ENCODE measurements at places on chromosomes 13 and 19.
A peak's percentile ranks its signal among the peaks of the same experiment; 100 is the strongest.

DNA sequence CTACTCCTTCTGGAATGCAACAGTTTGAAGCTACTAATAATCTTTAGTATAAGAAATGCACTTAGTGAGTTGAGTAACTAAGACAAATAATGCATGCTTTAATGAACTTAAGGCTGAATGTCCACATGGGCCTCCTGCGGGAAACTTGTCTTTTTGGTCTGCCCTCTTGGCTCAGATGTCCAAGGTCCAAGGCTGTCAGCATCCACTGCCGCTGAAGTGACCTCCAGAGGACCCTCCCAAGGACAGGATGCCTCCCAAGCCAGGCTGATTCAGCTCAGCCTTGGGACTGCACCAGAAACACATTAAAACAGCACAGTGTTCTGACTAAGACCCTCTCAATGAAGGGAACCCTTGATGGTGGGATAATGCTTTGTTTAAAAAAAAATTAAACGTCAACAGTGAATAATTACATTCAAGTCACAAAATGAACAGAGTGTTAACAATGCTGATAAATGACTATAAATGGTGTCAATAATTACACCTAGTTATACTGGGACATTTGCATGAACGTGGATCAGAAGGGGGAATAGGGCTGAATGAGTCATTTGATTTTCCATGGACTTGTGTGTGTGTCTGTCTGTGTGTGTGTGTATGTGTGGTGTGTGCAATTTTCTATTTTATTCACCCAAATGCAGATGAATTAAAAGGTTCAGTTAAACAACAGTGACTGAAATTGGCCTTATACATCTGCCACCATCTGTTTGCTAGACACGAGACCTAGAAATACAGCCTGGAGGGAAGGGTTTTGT lies 150.5 kb downstream of the COL4A1 start:
- no peak for DNase-seq

- no peak for DNase-seq
These were observed 13.3 kb downstream of the FBN3 start for GRCh38 chr19:8135946-8136618.

GRCh38 chr13:75224053-75224742 lies 257.8 kb downstream of the TBC1D4 start:
- DNase-seq = no peak

GRCh38 chr19:38134540-38135149 lies 89.4 kb downstream of the DPF1 start:
- peak; percentile 38 for DNase-seq

DNA sequence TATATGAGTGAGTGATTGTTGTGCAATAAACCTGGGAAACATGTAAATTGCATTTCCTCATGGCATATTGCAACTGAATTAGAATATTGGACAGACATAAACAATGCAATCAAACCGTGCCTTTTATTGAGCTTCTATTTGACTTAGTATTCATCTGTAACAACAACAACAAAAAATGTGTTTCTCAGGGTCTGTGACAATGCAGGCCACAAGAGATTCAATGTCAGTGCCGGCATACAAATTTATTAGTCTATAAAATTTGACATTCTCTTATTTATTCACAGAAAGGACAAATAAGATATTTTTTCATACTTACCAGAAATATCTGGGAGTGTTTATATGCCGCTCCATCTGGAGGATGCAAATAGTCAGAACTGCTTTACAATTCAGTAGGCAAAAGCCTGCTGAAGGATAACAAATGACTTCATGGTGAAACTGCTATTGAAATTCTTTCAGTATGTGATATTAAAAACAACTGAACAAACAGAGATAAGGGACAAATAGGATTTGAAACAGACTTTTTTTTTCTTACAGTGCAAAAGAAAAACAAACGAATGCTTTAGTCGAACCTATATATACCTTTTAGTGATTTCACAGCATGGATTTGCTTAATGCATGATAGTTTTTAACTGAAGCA lies 77.2 kb downstream of the DACH1 start:
- no peak for DNase-seq

- no peak for DNase-seq
These were observed 61.9 kb upstream of the DOCK9 start for GRCh38 chr13:99039718-99040280.

DNA sequence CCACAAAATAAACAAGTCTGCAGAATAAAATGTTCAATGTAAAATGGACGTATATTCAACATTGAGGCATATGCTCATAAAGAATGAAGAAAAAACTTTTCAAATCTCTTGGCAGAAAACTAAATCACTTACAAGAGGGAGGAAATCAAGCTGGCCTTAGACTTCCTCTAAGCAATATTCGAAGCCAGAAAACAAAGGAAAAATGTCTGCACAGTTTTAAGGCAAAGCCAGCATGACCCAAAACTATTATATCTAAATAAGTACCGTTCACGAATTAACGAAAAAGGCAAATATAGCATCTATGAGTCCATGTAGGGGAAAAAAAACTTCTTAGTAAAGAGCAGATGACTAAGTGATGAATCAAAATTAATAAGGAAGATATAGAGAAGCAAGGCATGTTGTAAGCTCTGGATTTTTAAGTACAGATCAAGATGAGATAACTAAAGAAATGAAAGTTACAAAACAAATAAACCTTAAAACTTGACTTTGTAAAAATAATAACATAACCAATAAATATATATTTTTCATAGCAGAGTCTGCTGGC lies 101.3 kb downstream of the KCNRG start:
- DNase-seq = no peak

DNA sequence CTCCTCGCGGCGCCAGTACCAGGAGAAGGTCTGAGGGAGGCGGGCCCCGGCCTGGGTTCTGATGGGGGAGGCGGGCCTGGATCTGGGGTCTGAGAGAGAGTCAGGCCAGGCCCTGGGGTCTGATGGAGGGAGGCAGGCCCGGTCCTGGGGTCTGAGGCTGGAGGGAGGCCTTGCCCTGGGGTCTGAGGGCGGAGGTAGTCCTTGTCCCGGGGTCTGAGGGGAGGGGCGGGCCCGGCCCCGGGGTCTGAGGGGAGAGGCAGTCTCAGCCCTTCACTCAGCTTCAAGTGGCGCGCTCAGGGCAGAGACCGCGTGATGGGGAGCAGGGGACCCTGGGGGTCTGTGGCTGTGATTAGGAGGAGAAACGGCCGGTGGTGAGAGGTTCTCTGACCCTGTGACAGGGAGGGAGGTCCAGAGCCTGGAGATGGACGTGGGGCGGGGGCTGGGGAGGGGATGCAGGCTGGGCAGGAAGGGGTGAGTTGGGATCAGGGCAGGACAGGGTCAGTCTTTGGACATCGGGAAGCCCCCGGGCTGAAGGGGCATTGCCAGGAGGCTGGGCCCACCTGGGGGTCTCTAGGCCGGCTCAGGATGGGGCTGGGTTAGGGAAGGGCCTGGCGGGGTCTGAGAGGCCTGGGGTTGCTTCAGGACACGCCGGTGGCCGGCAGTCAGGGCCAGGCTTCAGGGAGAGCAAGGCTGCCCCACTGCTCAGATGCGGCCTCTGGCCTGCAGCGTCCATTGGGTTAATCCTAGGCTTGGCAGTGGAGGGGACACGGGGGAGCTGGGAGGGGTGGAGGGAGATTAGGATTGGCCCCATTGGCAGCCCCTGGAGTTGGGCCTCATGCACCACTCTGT lies 18.7 kb downstream of the HCN2 start:
- no peak for DNase-seq

DNA sequence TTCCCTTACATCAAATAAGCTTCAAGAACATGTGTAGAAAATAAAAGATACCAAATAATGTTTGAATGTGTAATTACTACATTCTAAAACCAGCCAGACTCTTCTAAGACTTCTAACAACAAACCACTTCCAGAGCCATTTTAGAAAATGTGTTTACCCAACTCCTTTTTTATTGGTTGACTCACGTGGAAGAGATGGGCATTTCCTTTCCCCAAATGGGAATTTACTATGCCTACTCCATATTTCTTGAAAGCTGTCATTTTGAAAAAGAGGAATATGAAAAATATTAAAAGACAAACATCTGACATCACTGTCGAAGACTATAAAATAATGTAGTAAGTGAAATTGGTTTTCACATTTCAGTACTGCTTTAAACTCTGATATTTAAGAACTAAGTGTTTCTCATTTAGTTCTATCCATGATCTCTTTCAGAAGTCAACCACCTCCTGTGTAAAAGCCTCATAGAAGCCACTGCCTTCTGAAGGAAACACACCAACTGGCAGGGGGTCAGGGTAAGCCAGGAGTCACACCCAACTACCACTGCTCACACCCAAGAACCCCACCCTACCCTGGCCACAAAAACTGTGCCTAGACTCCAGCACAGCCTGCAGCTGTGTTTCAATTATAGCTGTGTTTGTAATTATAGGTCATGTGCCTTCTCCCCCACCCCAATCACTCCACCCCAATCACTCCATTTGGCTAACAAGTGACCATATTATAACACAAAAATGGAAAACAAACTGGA lies 86.8 kb downstream of the UBL3 start:
- no peak for DNase-seq

- DNase-seq = no peak
These were observed 10.5 kb downstream of the MTMR6 start for GRCh38 chr13:25276748-25277147.

Data from stimulated activated CD4-positive, alpha-beta T cell treated with anti-CD3 and anti-CD28 coated beads, Interleukin-2, amount 100 ng/mL, for 24 hours (primary cell).